ENCODE measurements at places on chromosomes 2 and 18. TPM values are rescaled to one million over a fixed set of nuclear protein-coding genes. Genes with fewer than 3 reads are reported as not detected.

- H3K27ac ChIP-seq: no peak overlapping the region
- no peaks in the 10 kb centered on the region for H3K36me3 ChIP-seq
- H3K27me3 ChIP-seq: no peaks in the 10 kb centered on the region
Measured at GRCh38 chr2:105537466-105537865, 138.6 kb upstream of the FHL2 start.

- no peak overlapping the region for H3K4me3 ChIP-seq
- no peak for DNase-seq
- no peaks in the 10 kb centered on the region for H3K36me3 ChIP-seq
- H3K27me3 ChIP-seq: no peaks in the 10 kb centered on the region
Measured at GRCh38 chr18:49055754-49056172, 105.0 kb upstream of the SMAD7 start.

DNA sequence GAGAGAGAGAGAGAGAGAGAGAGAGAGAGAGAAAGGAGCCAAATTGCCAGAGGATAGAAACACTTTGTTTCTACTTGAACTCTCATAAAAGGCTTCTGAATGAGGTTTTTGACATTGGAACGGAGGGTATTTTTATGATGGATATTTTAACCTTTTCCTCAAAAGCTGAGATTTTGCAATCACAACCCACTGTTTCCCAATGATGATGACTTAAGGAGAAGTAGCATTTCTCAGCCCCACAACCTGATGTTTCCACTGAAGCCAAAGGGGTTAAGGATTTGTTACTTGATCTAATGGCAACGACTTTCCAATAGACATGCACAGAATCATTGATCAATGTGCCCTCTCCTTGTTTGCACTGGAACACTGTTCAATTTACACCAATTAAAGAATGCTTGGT, 67.1 kb upstream of the POU3F3 start:
- no peak overlapping the region for H3K27ac ChIP-seq
- no peaks in the 10 kb centered on the region for H3K36me3 ChIP-seq
- no peaks in the 10 kb centered on the region for H3K27me3 ChIP-seq
- H3K4me1 ChIP-seq: no peaks in the 10 kb centered on the region

- no peaks in the 10 kb centered on the region for H3K27me3 ChIP-seq
- no peak overlapping the region for H3K27ac ChIP-seq
- no peak for DNase-seq
- no peaks in the 10 kb centered on the region for H3K4me1 ChIP-seq
- no peaks in the 10 kb centered on the region for H3K36me3 ChIP-seq
- no peak overlapping the region for H3K4me3 ChIP-seq
Measured at GRCh38 chr2:33219114-33219513, 257.3 kb upstream of the RASGRP3 start.

DNA sequence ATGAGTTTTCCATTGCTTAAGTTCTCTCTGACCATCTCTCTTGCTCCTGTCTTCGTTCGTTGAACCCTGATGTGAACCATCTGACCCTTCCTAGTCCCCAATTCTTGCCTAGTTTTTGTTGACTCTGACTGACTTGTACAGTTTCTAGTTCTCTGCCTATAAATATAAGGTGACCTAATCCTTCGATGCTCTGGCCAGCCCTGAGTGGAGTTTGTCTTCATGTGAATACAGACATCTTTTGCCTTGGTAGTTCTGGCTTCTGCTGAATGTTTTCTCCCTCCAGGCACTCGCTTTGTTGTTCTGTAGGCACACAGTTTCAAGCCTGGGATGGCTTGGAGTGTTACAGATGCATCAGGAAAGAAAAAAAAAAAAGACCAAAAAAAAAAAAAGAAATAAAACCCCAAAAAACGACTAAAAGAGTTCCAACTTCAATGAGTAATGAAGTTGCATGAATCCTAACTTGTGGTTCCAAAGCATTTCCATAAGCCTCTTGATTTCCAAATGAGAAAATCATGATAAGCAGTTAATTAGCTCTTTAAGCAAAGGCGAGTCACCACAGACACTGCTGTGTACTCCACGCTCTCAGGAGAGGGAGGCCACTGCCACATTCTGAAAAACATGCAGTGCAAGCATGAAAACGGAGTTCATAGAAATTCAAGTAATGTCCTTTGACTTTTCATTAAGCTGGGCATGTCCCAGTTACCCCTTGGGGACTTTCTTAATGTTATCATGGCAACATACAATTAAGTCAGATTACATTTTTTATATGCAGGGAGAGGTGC, 165.2 kb downstream of the TDRD15 start:
- no peak overlapping the region for H3K27ac ChIP-seq
- H3K4me1 ChIP-seq: peaks cover 6% of the 10 kb centered on the region
- no peaks in the 10 kb centered on the region for H3K27me3 ChIP-seq

GRCh38 chr2:188309364-188309763, 17.7 kb downstream of the GULP1 start:
- H3K4me3 ChIP-seq: no peak overlapping the region
- no peaks in the 10 kb centered on the region for H3K27me3 ChIP-seq
- DNase-seq: no peak
- no peak overlapping the region for H3K27ac ChIP-seq
- H3K36me3 ChIP-seq: no peaks in the 10 kb centered on the region

Gene CYTIP
- total RNA-seq: 0.70 TPM

Gene DYSF
- total RNA-seq: 2.2 TPM

Gene ZSWIM2
- not detected for total RNA-seq

Gene COL6A3
- 1.2 TPM for total RNA-seq

Gene ARHGAP15
- 2.0 TPM for total RNA-seq

Gene STARD6
- not detected for total RNA-seq
